ENCODE measurements at places on chromosomes 5 and 9. TPM values are rescaled to one million over a fixed set of nuclear protein-coding genes. Genes with fewer than 3 reads are reported as not detected.

The IDNK gene
- 3.6 TPM for total RNA-seq

The MAT2B gene
- 34.9 TPM for total RNA-seq

GRCh38 chr9:127929625-127929979 is 975 bp downstream of the PIP5KL1 start:
- no peak for DNase-seq

GRCh38 chr5:97666783-97667182 is 483.7 kb upstream of the RIOK2 start:
- no peak for DNase-seq

- DNase-seq = no peak
These were observed 16.1 kb upstream of the MRNIP start for GRCh38 chr5:179874536-179875292.

DNA sequence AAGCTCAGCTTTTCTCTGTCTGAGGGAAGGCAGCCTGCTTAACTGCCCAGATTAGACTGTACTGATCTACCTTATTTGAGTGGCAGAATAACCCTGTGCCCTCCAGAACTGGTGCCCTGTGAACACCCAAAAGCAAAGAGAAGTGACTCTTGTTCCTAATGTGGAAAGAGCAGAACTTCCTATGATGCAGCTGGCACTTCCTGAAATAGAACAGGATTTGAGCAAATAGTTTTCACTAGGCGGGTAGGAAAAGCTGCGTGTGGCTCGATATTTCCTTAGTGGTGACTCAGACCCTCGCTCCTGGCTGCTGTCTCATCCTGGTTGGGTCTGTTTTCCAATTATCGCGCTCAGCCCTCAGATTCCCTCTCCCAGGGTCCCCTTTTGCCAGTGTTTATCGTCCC is 89.9 kb downstream of the SH3TC2 start:
- DNase-seq = no peak

DNA sequence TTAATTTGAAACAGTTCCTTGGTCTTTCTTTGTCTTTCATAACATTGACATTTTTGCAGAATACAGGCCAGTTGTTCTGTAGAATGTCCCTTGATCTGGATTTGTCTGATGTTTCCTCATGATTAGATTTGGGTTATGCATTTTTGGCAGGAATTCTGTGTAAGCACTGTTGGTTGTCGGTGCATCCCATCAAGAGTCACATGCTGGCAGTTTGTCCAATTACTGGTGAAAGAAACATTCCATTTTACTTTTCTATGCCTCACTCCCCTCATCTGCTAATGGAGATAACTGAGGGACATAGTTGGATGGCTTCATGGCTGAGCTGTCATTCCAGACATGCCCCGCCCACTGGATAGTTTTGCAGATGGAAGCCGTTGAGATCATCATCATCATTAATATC is 7.6 kb upstream of the ZNF618 start:
- no peak for DNase-seq

- DNase-seq = no peak
These were observed at the start of gene CAPSL for GRCh38 chr5:35938568-35939227. Gene CAPSL, minus strand, starts transcription at chr5:35938622. Its CDS starts 17,502 bp downstream, at chr5:35921120.

DNA sequence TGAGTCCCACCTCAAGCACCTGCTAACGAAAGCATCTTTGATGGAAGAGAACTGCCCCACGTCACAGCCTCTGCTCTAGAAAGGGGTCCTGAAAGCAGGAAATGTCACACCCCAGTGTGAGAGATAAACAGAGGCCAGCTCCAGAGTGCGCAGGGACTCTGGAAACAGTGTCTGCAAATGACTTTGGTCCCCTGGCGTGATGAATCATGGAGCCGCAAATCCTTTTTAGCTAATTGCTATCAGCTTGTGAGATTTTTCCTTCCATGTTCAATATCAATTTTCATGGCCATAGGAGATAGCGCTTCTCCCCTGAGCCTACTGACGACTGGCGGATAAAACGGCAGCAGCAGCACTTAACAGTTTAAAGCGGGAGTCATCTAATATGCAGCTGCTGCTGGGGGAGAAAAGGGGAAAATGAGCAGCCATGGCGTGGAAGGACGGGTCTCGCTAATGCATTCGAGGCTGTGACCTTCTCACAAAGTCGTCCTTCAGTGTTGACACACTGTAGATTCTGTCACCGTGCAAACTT is 209.6 kb upstream of the IRX1 start:
- DNase-seq = no peak

- no peak for DNase-seq
These were observed 3.4 kb downstream of the ASS1 start for GRCh38 chr9:130448035-130448624.

- no peak for DNase-seq
These were observed 70.4 kb upstream of the CTSV start for GRCh38 chr9:97109194-97109811.

Data from lower leg skin (tissue), 4 donors.